ENCODE measurements at places on chromosomes 11 and 22.
A peak's percentile ranks its signal among the peaks of the same experiment; 100 is the strongest.

DNA sequence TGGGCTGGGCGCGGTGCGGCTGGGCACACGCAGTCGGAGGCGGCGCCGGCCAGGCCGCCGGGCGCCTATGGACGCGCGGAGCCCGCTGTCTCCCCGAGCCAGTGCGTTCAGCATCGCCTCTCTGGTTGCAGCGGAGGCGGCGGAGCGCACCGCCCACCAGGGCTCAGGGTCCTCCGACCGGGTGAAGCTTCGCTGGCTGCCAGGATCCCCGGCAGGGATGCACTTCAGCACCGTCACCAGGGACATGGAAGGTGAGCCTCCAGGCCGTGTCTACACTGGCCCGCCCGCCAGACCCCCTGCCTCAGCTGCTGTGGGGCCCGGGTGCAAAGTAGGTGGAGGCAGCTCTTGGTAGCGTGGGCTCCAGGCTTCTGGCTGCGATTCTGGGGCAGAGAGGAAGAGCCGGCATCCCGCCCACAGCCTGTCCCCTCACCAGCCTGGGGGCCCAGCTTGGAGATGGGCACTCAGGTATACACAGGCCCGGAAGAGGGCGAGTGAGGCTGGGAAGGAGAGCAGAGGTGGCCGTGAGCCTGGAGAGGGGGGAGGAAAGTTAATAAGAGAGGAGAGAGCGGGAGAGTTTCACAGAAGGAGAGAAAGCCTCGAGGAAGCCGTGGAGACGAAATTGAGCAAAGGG, 1.0 kb upstream of the TBX1 start:
- no peak for DNase-seq

DNA sequence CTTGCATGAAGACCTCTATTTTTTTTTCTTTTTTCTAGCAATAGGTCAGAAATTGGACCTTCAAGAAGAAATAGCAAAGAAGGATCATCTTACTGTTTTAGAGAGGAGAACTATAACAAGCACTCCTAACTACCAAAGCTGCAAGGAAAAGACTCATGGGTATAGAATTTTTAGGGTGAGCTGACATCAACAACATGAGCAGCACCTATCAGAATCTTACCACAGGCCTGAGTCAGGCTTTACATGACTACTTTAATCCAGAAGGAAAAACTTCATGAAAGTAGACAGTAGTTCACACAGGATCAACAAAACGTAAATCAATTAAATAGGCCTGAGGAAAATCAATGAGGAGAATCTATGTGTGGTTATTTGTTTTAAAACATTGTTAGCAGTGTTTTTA, 130.5 kb downstream of the FAM76B start:
- no peak for DNase-seq

DNA sequence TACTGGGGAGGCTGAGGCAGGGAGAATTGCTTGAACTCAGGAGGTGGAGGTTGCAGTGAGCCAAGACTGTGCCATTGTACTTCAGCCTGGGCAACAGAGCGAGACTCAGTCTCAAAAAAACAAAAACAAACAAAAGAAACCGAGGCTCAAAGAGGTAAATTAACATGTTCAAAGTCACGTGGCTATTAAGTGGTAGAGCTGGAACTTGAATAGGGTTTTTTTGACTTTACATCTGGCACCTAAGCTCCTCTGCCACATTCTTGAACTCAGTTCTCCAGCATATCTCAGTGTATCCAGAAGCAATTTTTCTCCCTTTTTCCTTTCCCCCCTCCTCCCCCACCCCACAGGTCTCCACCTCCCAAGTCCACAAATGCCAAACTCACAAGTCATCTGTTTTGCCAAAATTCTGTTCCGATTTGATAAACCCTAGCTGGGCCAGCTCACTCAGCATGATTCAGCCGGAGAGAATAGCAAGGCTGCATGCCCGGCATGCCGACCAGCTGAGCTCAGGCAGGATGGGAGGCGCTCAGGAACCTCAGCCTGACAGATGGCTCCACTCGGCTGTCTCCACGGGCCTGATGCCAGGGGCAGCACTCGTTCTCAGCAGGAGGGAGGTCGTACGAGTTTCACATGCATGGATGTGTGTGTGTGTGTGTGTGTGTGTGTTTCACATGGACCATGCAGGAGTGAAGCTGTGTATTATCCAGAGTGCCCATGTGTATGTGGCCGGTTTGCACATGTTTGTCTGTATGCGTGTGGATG, 63.2 kb upstream of the RRAS2 start:
- no peak for DNase-seq

DNA sequence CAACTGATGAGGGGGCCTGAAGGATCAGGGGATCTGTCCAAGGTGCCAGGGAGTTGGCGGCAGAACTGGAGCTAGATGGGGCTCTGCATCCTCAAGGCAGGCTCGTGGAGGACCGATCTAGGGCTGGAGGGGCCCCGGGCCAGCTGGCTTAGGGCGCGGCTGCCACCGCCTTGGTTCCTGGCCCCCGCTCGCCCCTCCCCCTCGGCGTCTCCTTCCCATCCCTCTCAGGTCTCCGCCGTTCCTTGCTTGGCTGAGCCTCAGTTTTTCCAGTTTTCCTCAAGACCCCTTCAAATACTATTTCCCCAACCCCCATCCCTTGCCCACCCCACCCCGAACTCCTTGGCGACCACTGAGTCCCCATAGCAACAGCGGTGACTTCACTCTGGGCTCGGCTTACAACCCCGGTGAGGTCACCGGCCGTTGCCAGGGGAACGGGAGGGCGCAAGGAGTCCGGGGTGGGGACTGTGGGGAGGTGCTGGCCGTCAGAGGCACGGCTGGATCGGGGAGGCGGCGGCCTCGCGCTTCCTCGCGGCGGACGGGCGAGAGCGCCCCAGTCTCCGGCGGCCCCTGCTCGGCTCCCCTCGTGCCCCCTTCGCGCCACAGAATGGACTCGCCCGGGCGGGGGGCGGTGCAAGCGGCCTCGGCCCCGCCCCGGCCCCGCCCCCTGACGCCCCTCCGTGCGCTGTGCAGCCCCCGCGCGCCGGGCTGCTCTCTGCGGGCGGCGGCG, 7.5 kb downstream of the FREY1 start:
- DNase-seq = peak; percentile 97

DNA sequence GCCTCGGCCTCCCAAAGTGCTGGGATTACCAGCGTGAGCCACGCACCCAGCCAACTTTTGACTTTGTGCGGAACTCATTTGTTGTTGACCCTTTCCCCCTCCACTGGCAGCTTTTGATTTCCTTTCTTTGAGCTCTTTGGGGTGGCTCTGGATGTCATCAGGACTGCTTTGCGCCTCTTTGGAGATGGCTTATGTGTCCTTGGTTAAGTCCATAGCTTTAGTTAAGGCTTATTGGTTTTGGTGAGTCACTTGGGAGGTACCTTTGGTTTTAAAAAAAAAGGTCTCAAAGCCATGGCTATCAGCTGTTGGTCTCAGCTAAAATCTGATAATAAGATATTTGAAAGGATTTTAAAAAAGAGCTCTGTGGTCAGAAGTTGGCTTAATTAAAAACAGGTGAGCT, 5.1 kb upstream of the ARSA start:
- no peak for DNase-seq

GRCh38 chr11:82521427-82521826, 212.2 kb downstream of the FAM181B start:
- DNase-seq = no peak

GRCh38 chr22:36816636-36817524, at the start of gene PVALB:
Gene PVALB (minus strand): TSS chr22:36817035. CDS start chr22:36817005, 30 bp downstream.
- DNase-seq = no peak

GRCh38 chr11:45486461-45486860, 179.0 kb downstream of the CHST1 start:
- DNase-seq = no peak

DNA sequence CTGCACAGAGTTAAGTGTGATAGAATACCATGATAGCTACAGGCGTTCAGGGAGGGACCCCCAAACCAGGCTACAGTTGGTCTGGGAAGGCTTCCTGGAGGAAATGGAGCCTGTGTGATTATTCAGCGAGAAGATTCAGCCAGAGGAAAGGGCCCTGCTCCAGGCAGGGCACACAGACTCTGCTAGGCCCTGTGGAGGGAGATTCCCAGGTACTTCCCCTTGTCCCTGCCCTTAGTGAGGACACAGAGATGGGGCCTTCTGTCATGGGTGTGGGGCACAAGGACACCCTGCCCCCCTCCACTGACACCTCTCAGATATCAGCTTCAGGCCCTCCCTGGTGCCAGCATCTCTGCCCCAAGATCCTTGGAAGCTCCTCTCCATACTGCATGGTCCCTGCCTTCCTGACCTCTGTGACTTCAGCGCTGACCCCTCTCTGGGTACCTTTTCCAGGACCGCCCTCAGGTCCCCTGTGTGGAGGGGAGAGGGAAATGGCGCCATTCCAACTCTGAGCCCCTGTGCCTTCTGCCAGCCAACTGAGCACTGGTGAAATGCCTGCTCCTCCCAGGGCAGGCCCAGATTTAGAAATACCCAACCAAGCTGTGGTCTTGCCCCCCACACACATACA, 12.6 kb upstream of the POU2F3 start:
- no peak for DNase-seq

GRCh38 chr11:33368931-33369330, 111.8 kb downstream of the HIPK3 start:
- DNase-seq = no peak

DNA sequence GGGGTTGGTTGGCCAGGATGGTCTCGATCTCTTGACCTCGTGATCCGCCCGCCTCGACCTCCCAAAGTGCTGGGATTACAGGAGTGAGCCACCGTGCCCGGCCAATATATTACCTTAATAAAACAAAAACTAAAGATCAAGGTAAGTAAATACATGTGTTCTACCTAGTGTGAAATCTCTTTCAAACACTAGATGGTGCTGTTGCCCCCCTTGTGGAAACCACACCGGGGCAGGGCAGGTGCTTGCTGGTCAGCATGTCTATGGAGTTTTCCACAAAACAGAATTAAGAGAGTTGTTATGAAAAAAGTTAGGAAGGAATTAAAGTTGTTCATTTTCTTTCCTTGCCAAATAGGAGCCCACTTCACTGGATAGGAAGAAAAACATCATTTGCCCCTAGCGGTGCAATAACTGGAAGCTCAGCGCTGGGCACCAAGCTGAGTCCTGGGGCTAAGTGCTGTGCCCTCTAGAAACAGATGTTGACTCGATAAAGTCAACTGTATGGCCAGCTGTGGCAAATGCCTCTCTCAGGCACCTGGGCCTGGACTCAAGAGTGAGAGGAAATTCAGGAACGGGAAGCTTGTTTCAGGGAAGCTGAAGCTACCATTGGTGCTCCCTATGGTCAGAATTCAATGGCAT, 6.3 kb upstream of the KCNJ5 start:
- peak; percentile 60 for DNase-seq

- DNase-seq = no peak
Measured at GRCh38 chr22:30023099-30023660, 57.1 kb upstream of the HORMAD2 start.

DNA sequence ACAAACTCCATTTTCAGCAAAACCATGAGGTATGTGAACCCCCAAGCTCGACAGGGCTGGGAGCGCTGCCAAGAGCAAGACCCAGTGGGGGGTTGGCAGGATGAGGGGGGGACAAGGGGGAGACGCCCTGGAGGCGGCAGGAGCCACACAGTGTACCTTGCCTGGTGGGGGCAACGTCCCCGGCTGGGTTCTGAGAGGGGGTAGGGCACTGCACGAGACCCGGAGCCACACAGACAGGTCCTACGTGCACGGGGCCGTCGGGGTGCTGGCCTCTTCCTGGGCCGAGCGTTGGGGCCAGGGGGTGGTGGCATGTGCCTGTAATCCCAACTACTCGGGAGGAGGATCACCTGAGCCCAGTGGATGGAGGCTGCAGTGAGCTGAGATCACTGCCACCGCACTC, 28.8 kb downstream of the TBX1 start:
- no peak for DNase-seq

- DNase-seq = no peak
Measured at GRCh38 chr11:126139111-126140091, 72.0 kb downstream of the RPUSD4 start.

DNA sequence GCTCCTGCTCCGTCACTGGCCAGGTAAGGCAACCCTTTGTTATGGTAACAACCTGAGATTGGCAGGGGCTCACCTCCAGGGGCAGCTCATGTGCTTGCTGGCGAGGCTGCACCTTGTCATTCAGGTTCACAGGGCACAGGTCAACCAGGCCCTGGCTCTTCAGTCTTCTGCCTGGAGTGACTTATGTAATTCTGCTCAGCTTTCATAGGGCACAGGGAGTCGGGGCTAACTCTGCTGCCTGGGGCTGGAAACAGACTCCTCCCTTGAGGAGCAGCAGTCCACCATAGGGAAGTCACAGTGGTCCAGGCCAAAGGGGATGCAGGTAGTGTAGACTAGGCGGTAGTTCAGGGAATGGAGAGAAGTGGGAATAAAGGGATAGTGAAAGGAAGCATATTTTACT, 1.5 kb upstream of the MIF start:
- no peak for DNase-seq

GRCh38 chr11:87726506-87726905, 448.7 kb downstream of the RAB38 start:
- no peak for DNase-seq

- DNase-seq = no peak
Measured at GRCh38 chr22:19656541-19657251, 57.6 kb upstream of the SEPTIN5 start.

- no peak for DNase-seq
Measured at GRCh38 chr11:113202431-113202830, 112.0 kb upstream of the TTC12 start.

Data from HuH-7 (cell line).